ENCODE measurements at places on chromosomes 5 and 9.

DNA sequence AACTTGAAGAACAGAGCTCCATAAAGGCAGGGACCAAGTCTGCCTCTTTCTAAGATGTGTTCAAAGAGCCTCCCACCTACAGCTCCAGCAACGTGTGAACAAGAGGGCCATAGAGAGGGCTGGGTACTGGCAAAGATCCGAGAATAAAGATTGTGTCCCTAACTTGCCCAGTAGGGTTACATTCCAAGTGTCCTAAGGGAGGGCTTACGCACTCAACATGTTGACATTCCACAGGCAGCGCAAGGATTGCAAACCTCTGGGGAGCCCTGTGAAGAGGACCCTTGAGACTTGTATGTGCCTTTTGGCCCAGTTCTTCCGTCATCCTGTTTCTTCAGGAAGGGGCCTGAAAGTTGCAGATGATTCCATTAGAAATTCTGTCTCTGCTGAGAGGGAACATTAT, 48.2 kb upstream of the ENTREP1 start:
- DNase-seq: no peak

GRCh38 chr5:139763930-139764791, 31.4 kb upstream of the PSD2 start:
- no peak for DNase-seq

GRCh38 chr5:113278976-113279375, 155.8 kb downstream of the TSSK1B start:
- no peak for DNase-seq

DNA sequence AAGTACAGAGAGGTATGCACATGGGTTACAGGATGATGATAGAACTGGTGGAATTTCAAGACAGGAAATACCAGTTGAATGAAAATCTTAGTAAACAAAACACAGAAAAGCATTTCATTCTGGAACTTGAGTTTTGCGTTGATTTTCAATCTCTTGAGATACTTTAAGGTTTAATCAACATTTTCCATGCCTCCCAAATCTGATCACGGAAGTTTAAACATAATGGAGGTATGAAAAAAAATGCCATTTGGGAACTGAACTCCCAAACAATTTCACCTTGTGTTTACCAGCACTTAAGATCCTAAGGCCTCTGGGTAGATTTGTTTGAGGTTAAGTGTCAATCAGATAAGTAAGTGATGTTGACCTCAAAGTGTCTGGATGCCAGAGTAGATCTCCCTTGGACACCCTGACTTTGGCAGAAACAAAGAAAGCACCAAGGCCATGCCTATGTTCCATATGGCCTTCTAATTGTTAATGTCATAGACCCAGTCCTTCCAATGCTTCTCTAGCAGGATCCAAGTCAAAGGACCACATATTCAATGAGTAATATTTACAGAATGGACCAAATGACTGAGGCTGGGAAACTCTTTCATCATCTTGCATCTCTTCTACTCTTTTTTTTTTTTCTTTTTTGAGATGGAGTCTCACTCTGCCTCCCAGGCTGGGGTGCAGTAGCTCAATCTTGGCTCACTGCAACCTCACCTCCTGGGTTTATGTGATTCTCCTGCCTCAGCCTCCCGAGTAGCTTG, 216.9 kb downstream of the ARRDC3 start:
- DNase-seq: no peak

DNA sequence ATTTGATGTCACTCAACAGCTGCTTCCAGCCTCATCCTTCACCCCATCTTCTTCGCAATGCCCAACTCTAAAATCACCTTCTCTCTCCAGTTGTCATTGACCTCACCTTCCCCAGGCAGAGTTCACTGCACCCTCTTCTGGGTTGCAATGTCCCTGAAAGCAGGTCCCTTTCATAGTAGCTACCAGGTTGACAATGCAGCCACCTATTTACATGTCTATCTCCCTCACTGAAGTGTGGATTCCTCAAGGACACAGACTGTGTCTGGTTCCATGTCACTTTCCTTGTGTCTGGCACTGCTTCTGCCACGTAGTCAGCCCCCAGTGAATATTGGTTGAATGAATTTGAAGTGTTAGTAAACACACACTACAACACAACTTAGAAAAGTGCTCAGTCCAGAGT, 445.5 kb upstream of the WWC1 start:
- DNase-seq: no peak

- DNase-seq: no peak
These were observed 268.0 kb upstream of the KIF2A start for GRCh38 chr5:62038024-62038423.

DNA sequence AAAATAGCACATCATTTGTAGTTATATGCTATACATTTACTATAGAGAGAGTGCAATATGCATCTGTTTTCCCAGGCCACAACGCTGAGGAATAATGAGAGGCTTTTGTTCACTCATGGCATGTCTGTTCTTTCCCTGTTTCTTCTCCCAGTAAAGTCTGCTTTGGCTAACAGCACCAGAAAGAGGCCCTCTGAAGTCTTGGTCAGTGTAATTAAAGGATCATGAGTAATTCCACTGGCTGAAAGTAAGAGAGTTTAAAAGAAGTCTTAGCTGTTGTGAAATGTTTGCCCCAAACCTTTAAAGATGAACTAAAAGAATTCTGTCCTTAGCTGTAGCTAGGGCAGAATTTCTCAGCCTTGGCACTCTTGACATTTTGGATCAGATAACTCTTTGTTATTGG, 228.8 kb downstream of the TLE4 start:
- DNase-seq: no peak

DNA sequence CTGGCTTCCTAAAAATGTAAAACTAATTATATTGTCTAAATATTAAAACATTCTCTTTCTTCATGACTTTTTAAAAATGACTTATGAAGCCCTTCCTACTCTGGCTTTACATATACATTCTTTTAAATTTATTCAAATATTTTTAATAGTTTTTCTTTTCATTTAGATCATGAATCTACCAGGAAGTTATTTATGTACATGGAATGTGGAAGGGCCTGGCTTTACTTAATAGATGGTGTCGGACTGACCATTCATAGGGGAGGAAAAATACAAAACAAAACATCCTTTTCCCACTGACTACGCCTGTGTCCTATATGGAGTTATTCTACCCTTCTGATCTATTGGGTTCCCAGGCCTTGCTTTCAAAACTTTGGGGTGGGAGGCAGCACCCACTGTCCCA, 129.8 kb downstream of the MACROH2A1 start:
- DNase-seq: no peak

All from smooth muscle cell of the brain vasculature (primary cell).